NCI-H2081 treated with DMSO at 0.1 percent for 48 hours (cell line): ENCODE measurements at places on chromosomes 6 and 20.

DNA sequence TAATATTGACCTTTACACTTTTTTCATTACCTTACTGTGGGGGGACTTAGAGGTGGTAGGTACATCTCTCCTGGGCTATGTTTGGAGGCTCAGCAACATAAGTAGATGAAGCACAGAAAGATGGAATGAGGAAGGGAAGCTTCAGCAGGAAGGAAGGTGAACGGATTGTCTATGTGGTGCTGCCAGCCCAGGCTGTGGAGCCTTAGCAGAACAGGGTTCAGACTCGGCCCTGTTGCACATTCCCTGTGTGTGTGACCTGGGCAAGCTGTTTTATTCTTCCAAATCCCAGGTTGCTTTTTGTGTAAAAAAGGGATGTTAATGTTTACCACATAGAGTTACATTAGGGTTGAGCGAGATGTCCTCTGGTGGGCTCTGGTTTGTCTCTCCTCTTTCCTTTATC is 41.2 kb downstream of the ANKS1A start:
- no peak for DNase-seq

GRCh38 chr6:166153966-166154365 is 13.7 kb downstream of the TBXT start:
- no peak for DNase-seq

GRCh38 chr6:53956068-53956711 is 155.1 kb upstream of the MLIP start:
- DNase-seq: peak; percentile 37

DNA sequence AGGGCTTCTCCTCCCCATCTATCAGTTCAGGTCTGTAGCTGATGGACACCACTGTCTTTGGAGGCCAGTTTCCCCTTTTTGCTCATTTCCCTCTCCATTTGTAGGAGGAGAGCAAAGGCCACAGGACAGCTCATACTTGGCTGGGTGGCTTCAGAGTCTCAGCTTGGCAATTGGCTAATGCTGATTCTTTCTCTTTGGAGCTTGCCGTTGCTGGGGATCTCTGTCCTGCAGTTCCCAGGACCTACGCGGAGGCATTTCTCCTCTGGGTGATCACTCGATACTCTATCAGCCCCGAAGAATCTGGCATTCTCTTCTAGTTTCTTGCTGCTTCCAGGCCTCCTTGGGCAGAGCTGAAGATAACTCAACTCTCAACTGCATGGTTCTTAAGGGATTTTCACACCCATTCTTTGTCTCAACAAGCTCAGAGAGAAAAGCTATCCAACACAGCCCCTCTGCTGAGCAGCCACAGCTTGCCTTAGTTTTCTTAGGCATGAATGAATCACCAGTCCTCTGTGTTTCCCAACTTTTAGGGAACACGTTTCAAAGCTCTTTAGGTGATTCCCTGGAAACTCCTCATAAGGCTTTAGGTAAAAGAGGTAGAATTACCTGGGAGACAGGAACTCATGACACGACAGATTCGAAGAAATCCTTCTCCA is 19.2 kb upstream of the SSR1 start:
- no peak for DNase-seq

DNA sequence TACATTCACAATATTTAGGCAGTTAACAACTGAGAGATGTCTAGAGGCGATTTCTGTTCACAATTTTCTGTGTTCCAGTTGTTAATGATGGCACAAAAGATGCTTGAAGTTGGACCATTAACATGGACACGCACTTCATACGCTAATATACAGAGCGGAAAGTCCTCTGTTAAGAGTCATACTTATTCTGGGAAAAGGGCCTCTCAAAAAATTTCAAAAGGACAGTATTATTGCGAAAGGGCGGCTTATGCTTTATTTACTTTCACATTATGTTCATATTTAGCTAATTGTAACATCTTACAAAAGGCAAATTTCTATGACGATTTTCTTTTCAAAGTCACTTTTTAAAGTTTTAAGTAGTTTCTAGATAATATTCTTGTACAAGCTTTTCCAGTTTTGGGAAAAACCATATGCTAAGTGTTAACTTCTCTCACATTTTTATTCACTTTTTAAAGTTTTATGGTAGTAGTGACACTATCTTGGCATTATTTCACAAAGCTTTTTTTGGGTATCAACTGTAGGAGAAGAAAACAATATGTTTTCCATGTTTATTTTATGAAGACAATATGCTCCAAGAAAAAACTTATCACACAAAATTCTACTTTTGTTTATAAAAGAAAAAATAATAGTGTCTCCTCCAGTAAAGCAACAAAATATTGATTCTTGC is 62.3 kb downstream of the MAP7 start:
- DNase-seq: no peak

DNA sequence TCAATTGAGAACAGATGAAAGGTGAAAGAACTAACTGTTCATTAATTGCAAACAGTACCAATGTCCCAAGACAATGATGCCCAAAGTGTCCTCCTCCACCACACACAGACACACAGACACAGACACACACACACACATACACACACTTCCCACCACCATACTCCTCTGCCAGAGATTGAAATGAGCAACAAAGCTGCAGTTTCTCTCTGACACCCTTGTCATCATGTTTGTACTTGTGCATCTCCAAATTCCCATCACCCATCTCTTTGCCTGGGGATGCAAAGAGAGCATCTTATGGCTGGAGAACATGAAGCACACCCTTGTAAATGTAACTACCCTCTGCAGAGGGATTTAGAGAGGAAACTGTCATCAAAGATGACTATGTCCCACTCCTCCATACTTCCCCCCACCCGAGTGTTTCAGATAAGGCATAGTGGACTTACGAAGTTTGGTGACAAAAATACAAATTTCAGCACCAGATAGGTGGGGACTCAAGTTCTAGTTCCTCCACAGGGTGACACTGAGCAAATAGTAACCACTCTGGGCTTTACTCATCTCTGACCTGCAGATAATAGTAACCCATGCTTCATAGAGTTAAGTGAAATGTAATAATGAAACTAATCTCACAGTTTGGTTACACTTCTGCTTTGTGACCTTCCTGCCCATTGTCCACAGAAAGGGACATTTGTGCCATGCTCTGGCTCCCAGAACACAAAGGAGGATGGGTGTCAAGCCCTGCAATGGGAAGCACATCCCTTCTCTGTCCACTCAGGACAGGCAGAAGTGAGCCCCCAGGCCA is 8.7 kb downstream of the MAFB start:
- DNase-seq: no peak

DNA sequence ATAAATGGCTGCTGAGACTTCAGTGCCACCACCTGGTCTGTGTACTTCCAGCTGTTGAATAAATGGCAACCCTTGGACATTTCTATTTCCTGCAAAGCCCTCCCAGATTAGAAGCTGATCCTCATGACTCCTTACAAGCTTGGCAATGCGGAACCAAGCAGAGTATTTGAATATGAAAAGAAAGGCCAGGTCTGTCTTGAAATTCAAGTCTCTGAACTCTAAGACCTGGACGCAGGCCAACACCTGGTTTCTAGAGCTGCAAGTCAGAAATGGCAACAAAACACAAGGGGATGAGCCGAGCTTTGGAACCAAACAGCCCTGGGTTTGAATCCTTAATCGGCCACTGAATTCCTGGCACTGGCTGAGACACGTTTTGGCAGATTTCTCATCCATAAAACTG is 353.4 kb downstream of the PTPRT start:
- no peak for DNase-seq

- no peak for DNase-seq
Observed at GRCh38 chr6:21526974-21527373, 66.6 kb upstream of the SOX4 start.

DNA sequence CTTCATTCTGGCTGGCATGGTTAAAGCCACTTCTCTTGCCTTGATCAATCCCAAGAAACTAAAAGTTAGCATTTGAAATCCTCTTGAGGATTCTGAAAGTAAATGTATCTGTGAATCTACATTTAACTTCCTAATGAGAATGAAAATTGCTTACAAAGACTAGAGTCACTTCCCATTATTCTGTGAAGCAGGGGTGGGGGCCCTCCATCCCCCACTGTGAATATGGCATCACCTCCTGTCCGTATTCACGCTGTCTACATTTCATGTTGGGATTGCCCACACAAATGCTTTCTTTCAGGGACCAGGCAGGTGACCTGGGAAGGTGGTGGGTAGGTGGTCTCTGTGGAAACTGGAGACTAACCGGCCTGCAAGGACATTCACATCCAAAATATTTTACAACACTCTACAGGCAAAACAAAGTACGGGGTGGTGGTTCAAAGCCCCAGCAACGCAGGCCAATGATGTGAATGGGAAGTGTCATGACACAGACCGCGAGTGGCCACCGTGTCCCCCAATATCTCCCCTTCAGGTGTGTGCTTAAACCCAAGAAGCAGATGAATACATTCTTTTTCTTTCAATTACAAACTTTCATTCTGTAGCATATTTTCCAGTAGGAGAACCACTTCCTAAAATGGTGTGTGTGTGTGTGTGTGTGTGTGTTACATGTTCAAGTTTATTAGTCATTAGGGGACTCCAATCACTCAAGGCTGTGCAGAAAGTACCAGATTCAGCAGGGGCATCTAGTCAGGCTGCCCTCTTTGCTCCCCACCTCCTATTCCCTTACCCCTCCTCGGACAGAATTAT is 132.2 kb downstream of the PRND start:
- no peak for DNase-seq

GRCh38 chr6:41811095-41811494 is 23.6 kb downstream of the TOMM6 start:
- DNase-seq: no peak

GRCh38 chr20:38286586-38287531 is 17.1 kb upstream of the BPI start:
- no peak for DNase-seq

GRCh38 chr20:59812286-59813125 is 120.9 kb downstream of the SYCP2 start:
- no peak for DNase-seq

DNA sequence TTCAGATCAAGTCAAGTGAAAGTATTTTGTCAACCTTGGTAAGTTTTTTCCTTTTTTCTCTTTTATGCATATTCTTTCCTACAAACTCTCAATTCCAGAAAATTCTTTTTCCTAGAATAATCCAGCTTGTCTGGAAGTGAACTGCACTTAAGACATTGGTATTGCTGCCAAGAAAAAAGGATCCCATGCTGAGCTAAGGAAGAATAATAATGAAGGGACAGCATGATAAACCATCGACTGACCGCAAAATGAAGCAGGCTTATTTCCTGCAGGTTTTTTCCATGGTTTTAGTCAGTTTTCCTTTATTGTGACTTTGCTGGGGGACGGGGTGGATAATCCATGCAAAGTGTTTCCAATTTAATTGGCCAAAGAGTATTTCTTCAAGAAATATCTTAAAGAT is 857.6 kb upstream of the SLC35B3 start:
- no peak for DNase-seq

DNA sequence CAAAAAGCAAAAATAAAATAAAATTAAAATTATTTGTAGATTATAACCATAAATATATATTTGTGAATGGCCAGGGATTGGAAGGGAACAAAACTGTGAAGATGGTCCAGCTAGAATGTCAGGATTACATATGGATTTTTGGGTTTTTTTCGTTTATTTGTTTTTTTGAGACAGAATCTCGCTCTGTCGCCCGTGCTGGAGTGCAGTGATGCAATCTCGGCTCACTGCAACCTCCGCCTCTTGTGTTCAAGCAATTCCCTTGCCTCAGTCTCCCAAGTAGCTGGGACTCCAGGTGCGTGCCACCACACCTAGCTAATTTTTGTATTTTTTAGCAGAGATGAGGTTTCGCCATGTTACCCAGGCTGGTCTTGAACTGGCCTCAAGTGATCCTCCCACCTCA is 7.8 kb upstream of the C6orf132 start:
- DNase-seq: no peak

GRCh38 chr6:147873816-147874215 is 365.3 kb downstream of the SAMD5 start:
- no peak for DNase-seq

DNA sequence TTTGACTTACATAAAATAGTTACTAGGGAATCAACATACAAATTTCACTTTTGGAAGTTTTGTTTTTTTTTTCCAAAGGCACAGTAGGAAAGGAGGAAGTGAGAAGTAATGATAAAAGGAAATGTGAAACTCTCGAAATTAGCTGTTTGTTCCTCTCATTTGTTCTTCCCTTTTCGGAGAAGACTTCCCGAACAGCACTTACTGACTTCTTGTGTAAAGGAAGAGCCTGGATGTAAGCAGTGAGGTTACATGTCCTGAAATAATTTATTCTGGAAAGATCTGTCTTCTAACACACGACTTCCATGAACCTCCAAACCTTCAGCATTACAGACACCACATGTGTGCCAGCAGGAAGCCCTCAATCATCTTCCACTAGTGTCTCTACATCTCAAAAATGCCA is 59.1 kb downstream of the KIF16B start:
- no peak for DNase-seq

DNA sequence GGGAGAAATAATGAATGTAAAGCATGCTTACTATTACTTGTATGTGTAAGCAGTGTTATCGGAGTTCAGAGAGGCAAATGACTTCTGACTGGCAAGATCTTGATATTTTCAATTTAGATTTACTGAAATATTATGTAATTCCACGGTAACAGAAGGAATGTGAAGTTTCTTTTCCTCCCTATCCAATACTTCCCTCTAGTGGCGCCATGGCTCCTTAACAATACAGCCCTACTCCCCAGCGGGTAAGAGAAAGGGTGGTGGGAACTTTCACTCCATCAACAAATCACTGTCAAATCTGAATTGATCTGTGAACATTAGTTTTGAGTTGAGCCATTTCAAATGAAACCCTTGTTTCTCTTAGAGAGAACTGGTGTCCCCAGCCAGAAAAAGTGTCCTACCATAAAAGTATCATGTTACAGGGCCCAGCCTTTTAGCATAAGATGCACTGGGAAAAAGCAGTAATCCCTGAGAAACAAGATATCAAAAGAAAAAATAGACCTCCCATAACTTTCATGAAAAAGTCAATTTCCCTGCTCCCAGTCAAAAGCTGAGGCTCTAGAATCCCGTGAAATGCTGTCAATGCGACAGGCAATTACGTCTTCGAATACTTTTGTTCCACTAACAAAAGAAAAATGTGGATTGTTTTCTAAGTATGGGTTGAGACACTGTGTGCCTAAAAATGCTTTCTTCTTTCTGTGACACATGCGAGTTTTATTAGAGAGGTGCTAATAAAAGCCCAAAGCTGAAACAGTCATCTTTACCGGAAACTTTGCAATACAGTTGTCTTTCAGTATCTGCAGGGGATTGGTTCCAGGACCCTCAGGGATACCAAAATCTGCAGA is 12.9 kb downstream of the COX7A2 start:
- no peak for DNase-seq
